A673 (cell line): ENCODE measurements at places on chromosomes 6 and 20. TPM values are rescaled to one million over a fixed set of nuclear protein-coding genes. Genes with fewer than 3 reads are reported as not detected.

The GSTA3 gene
- not detected in 2 replicates for total RNA-seq

The SEL1L2 gene
- total RNA-seq = not detected in 2 replicates

- no peak for DNase-seq
Observed at GRCh38 chr6:7115543-7116231, 7.9 kb downstream of the RREB1 start.

The PLCB4 gene
- 4.7 and 6.2 TPM in 2 replicates for total RNA-seq

The MRAP2 gene
- total RNA-seq = 0.34 and 0.55 TPM in 2 replicates

GRCh38 chr6:2795956-2796355, 30.8 kb downstream of the WRNIP1 start:
- no peak for DNase-seq

DNA sequence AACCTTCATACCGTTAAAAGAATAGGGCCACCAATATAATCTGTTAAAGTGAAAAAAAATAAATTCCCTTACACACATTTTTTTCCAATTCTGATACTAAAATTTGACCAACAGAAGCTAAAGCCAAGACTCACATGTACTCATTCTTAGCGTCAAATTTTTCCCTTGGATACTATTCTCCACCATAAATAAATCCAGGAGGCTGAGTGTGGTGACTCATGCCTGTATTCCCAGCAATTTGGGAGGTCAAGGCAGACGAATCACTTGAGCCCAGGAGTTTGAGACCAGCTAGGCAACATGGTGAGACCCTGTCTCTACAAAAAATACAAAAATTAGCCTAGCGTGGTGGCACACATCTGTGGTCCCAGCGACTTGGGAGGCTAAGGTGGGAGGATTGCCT, 43.9 kb downstream of the SCML4 start:
- DNase-seq = no peak

DNA sequence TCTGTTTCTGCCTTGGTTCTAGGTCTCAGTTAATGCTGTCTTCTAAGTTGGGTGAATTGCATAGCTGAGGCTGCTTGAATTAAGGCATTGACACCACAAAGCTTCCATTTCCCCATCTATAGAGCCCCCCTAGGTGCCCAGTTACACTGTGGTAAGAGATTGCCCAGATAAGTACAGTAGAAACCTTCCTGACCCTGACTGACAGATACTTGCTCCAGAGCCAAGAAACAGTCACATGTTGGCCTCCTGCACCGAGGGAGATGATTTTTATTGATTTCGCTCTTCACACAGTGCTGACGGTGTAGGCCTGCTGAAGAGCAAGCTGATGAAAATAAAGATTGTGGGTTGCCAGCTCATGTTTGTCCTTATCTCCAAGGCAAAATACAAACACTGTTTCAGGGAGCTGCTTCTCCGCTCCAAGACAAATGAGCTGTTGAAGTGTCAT, 67.9 kb downstream of the TRMT11 start:
- no peak for DNase-seq

GRCh38 chr20:38248133-38248532, 12.4 kb downstream of the KIAA1755 start:
- DNase-seq = no peak
